ENCODE measurements at places on chromosomes 11 and 22.

- no peak for DNase-seq
Observed at GRCh38 chr11:109668973-109669634, 247.1 kb downstream of the C11orf87 start.

GRCh38 chr11:41935241-41935640, 475.8 kb upstream of the LRRC4C start:
- DNase-seq, result no peak

DNA sequence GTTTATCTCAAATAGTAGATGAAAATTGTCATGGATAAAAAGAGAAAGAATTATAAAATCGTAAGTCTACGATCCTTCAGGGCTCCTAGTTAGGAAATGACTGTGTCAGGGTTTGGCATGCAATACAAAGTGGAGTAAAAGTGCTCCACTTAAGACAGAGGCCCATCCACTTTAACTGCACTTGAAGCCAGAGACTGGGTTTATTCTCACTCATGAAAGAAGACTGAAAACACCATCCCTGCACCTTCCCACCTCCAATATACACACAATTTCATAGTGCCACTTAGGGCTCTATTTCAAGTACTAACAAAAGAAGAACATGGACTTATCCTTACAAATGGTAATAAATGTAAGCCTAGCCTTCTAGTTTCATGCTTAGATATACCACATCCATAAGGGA, 70.7 kb downstream of the ANO5 start:
- no peak for DNase-seq

GRCh38 chr11:35483131-35483820, 42.1 kb downstream of the PAMR1 start:
- no peak for DNase-seq

DNA sequence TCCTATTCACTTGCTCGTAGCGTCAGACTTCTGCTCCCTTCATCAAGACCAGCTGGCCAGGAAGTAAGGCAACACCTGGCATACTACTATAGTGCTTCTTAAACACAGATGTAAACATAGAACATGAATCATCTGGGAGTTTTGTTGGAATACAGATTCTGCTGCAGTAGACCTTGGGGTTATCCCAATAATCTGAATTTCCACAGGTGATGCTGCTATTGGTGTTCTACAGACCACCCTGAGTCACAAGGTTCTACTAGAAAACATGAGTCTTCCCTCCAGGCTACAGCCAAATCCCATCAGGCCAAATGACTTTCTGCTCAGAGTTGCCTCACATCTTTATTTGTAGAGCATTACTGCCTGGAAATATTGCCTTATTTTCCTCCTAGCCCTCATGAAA, 175.2 kb downstream of the NELL1 start:
- DNase-seq, result no peak

DNA sequence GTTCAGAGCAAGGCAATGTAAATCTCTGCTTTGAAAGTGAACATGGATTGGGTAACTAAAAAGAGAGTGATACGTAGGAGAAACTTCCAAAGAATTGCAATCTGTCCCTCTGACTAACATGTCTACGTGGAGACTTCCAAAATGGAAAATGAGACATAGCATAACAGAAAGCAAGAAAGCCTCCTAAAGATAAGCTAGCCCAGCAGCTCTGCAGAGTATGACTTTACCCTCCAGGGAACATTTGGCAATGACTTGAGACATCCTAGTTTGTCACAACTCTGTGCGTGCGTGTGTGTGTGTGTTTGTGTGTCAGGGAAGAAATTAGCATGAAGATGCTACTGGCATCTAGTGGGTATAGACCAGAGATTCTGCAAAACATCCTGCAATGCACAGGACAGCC, 817.4 kb downstream of the NTM start:
- DNase-seq, result no peak

DNA sequence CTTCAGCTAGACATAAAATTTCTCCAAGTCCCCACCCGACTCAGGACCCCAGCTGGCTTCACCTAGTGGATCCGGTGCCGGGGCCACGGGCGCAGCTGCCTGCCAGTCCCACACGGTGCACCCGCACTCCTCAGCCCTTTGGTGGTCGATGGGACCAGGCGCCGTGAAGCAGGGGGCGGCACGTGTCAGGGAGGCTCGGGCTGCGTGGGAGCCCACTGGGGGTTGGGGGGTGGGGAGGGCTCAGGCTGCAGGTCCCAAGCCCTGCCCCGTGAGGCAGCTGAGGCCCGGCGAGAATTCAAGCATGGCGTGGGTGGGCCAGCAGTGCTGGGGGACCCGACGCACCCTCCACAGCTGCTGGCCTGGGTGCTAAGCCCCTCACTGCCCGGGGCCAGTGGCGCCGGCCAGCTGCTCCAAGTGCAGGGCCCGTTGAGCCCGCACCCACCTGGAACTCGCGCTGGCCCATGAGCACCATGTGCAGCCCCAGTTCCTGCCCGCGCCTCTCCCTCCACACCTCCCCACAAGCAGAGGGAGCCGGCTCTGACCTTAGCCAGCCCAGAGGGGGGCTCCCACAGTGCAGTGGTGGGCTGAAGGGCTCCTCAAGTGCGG, 747.0 kb downstream of the FAM181B start:
- DNase-seq, result no peak

- DNase-seq, result peak; percentile 60
Observed at GRCh38 chr22:23178512-23179254, 1.6 kb upstream of the BCR start.

- DNase-seq, result no peak
Observed at GRCh38 chr11:74679513-74679865, 51.7 kb downstream of the CHRDL2 start.

DNA sequence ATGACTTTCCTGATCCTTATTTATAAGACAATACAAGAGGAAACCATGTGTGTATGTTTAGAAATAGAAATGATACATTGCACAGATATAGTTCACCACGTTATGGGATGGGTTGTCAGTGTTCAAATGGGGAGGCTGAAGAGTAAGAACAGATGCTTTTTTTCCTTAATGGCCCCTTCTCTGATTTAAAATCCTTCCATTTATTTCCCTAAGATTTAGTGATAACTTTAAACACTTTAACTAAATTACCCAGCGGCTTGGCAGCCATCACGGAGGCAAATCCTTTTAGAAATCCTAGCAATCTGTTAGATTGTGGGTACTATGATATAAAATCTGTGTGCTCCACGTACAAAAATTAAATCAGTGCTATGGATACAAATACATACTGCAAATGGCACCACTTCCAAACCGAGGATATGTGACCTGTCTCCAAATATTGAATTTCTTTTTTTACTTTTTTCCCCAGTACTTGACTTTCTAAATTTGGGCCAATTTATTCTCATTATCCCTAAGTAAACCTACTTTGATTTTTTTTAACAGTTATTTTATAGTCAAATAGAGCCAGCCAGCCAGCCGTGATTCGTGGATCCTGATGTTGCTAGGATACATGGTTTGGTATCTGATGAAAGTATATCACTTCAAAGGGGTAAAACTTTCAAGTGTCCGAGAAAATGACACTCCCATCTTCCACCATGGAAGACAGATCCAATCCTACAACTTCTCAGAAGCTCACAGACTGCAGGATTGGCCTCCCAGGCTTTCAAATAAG, 46.1 kb downstream of the BDNF start:
- no peak for DNase-seq

DNA sequence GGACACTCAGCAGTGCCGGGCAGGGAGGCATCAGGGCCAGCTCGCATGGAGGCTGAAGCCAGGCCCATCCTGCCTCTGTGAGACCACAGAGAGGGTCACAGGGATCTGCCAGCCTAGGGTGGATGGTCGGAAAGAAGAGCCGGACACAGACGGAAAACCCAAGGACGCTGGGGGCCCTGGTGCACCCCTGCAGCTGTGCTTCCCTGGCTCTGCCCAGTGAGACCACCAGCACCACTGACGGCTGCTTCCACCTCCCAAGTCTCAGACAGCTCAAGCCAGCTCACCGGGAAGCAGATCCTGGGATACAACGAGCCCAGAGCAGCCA, 42.2 kb downstream of the SHISAL1 start:
- no peak for DNase-seq

GRCh38 chr11:16759857-16760508, 21.5 kb downstream of the C11orf58 start:
- DNase-seq, result no peak

DNA sequence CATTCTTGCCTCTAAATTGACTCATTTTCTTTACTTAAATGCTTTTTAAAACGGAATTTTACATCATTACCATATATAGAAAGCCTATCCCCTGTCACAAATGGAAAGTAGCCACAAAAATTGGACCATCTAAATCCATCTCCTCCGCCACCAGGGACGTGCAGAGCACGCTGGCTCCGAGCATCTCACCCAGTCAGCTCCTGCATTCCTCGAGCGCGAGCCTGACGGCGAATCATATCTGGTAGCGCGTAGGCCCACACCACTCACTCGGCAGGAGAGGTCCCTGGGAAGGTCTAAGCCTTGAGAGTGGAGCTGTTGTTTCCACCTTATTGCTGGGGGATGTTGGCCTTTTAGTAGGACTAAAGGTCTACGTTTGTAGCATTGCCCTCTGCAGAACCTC, 152.4 kb downstream of the TRIM29 start:
- DNase-seq, result no peak

GRCh38 chr11:87252869-87253268, 215.1 kb downstream of the TMEM135 start:
- DNase-seq, result no peak

- no peak for DNase-seq
Observed at GRCh38 chr11:32312206-32312817, 123.0 kb downstream of the WT1 start.

GRCh38 chr11:103315248-103315647, 206.0 kb downstream of the DYNC2H1 start:
- peak; percentile 25 for DNase-seq

DNA sequence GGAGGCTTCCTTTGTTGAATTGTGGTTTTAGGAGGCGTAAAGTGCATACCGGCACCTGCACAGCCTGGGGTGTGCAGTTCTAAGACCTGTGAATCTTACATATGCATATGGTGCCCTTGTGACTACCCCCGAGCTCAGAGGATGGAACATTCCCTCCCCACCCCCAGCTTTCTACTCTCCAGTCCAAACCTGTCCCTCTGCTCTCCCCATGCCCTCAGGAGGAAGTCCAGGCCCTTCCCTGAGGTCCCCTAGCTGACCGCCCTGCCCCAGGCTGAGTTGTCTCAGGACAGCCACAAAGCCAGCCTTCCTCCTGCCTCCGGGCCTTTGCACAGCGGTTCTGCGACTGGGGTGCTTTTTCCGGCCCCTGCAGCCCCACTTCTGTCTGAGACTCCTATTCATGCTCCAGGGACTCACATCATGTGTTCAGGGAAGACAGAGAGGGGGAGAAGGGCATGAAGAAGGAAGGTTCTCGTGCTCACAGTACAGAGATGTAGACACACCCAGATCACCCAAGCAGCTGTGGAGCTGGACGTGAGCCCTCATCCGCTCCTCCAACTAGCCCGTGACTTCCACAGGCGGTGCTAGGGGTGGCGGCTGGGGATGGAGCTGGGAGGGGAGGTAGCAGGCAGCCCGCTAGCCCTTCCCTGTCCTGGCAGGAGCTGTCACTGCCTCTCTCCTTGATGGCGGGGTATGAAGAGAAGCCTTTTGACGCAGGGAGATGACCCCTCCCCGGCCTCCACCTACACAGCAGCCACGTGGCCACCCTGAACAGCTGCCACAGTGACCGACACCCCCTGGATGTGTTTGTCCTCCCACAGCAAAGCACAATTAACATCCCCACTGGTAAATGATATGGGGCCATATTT, 50.8 kb downstream of the FLRT1 start:
- no peak for DNase-seq

- no peak for DNase-seq
Observed at GRCh38 chr11:129696309-129696989, 119.2 kb upstream of the TMEM45B start.

DNA sequence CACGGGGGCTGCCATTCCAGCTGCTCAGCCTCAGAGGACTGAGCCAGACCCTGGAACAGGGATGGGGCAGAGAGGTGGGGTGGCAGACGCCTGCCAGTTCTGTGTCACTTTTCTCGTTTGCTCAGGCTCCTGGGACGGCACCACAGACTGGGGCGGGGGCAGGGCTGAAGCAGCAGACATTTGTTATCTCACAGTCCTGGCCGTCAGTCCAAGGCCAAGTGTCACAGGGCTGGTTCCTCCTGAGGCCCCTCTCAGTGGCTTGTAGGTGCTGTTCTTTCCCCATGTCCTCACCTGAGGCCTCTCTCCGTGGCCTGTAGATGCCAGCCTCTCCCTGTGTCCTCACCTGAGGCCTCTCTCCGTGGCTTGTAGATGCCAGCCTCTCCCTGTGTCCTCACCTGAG, 24.7 kb downstream of the TPCN2 start:
- DNase-seq, result no peak

DNA sequence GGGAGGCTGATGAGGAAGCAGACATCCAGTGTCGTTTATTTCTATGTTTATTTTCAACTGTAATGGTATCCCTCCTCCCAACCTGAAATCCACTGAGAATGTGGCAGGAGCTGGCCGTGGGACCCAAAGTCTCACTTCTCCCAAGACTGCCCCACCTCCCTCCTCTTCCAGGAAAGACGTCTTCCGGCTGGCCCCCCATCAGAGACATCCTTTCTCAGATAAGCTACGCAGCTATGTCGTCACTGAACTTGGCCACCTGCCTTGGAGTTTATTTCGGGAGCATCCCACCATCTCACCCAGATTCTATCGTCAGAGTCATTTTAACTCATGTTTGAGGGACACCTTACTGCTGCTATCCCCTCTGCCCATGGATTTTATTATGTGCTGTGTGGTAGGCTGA, 13.9 kb downstream of the TMEM184B start:
- no peak for DNase-seq

- DNase-seq, result peak; percentile 75
Observed at GRCh38 chr22:42179616-42180015, 49.0 kb upstream of the CYP2D6 start.

DNA sequence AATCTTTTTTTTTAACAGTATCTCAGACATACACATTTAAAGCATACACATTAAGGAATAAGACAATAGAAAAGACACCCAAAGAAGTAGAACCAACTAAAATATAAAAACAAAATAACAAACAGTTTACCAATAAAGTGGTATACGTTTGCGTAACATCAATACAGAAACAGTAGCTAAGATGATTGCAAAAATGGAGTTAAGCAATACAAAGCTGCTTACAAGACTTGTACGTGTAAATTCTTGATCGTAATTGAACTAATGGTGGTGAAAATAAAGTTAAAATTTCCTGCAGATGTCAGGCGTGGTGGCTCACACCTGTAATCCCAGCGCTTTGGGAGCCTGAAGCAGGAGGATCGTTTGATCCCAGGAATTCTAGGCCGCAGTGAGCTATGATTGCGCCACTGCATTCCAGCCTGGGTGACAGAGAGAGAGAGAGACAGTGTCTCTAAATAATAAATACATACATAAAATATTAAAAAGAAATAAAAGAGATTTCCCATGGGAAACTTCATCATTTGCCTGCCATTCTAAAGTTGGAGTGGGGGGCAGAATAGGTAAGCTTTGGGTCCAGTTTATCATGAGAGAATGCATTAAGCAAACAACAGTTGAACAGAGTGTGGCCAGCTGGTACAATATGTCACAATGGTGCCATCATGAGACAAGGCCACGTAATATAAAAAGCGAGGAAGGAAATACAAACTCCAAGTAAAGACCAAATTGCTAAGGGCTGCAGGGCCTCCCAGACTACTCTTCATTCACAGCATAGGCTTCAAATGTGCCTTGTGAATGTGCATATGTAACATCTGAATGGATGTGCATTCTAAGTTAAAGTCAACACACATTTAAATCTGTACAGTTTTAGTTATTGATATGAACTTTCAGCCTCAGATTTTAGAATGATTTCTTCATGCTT, 38.9 kb upstream of the EED start:
- DNase-seq, result no peak

Measured in kidney tubule cell (primary cell).